ENCODE measurements at places on chromosomes 2 and 18.
A peak's percentile ranks its signal among the peaks of the same experiment; 100 is the strongest.

- DNase-seq = no peak
Measured at GRCh38 chr18:34647251-34647650, 62.8 kb upstream of the DTNA start.

- no peak for DNase-seq
Measured at GRCh38 chr2:65232636-65233035, 5.0 kb downstream of the ACTR2 start.

DNA sequence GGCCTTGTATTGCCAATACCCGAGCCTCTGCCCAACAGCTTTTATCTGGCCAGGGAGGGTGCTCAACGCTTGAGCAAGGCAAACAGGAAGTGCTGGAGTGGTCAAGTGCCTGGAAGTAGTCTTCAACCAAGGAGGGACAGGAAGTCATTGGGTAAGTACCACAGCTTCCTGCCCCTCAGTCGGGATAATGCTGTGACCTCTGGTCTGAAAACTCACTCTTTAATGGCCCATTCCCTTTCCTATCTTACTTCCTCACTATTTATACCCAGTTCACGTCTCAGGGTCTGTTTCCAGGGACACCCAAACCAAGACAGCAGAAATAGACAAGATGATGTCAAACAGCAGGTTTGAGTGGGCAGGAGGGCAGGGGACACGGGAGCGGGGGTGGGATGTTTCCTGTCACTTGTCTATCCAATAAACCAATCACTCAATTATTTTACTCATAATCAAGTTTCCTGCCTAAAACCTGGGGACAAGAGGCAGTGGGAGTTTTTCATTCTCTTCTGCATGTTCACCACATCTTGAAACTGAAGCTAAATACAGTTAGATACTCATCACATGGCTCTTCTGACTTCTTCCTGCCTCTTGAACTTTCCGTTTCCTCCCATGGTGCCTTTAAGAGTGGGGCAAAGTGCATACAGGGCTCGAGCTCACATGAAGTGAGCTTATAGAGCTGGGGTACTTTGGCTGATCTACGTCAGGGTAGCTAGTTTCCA is 68.9 kb upstream of the CAB39 start:
- DNase-seq = peak; percentile 76

GRCh38 chr2:158969162-158969714 is 798 bp downstream of the TANC1 start:
- DNase-seq = peak; percentile 25

DNA sequence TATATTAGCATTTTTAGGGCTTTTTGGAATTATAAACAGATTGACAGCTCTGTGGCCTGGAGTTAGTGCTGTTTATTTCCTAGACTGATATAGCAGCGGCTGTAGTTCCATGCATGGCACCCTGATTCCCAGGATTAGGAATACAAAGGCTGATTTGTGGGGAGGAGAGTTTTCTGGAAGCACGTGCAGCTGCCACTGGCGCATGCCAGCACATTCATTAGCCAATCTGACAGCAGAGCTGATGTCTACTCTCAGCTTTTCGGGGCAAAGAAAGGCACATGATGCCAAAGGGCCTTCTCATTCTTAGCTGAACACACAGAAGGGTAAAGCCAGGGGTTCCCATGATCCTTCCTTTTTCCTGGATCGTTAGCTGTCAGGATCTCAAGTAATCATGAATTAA is 45.7 kb upstream of the RAPH1 start:
- DNase-seq = no peak

DNA sequence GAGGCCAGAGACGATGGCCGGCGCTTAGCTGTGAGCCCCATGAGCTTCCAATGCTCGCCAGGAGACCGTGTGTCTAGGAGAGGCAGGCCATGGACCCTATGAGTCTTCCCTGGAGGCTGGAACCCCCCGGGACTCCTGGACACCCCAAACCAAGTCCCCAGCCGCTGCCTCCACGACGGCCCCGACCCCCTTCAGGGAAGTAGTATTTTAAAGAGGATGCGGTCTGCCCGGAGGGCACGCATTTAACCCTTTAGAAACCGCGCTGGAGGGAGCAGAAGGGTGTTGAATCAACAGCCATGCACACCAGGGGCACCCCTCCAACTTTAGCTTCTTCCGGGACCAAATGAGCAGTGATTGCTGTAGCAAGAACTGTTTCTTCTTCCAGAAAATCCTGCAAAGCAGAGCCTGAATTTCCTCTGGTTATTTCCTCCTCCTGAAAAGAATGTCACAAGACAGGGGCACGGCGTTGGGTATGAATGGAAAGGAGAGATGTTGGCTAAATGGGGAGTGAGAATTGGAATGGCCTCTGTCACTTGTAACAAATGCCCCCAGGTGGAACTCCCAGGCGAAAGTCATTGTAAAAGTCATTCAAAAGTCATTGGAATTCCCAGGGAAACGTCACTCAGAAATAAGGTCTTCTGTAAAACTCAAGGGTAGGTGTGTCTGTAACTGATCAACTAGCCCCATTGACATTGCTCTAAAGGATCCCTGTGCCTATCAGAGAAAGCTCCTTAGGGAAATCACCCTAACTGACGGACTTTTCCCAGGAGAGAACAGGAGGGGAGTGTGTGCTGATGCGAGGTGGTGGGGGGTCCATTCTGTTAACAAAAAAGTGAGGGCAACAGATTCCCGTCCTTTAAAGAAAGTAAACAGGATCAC is 5.8 kb upstream of the GBX2 start:
- no peak for DNase-seq

GRCh38 chr2:97998431-97999005 is 2.8 kb upstream of the TMEM131 start:
- no peak for DNase-seq

All from stimulated activated CD8-positive, alpha-beta memory T cell treated with anti-CD3 and anti-CD28 coated beads, Interleukin-4, amount 100 ng/mL, for 48 hours (primary cell).